Activated CD4-positive, alpha-beta T cell treated with anti-CD3 and anti-CD28 coated beads, Interleukin-10, Interleukin-2, amounts not matched to agents 100 ng/mL and 50 ng/mL, durations not matched to agents 16 hours and 8 hours (primary cell): ENCODE measurements at places on chromosomes 4 and X.

DNA sequence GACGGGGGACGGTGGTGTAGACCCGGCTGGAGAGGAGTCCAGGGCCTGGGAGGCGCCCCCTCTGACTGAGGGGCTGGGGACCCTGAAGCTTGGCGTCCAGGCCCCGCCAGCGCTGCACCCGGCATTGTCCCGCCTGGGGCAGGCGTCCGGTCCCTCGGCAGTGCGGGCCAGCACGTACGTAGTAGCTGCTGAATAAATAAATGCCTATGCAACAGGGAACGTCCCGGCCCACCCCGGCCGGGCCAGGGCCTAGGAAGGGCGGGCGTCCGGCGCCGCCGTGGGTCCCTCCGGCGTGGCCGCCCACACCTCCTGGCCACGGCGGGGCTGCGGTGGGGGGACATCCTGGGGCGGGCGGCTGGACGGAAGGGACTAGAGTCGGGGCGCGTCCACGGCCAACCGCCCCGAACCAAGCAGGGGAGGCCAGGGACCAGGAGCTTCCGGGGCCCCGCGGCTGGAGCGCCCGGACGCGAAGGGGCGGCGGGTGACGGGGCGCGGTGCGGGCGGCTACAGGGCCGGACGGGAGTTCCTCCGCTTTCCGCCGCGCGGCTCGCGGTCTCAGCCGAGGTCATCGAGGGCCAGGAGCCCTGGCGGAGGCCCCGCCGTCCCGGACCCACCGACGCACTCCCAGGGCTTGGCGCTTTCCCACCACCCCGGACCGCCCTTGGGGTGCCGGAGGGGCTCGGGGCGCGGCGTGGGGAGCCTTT is 886 bp upstream of the WWC2 start:
- DNase-seq, result peak; percentile 2

GRCh38 chrX:150508018-150508417 is 60.4 kb upstream of the MTM1 start:
- no peak for DNase-seq

DNA sequence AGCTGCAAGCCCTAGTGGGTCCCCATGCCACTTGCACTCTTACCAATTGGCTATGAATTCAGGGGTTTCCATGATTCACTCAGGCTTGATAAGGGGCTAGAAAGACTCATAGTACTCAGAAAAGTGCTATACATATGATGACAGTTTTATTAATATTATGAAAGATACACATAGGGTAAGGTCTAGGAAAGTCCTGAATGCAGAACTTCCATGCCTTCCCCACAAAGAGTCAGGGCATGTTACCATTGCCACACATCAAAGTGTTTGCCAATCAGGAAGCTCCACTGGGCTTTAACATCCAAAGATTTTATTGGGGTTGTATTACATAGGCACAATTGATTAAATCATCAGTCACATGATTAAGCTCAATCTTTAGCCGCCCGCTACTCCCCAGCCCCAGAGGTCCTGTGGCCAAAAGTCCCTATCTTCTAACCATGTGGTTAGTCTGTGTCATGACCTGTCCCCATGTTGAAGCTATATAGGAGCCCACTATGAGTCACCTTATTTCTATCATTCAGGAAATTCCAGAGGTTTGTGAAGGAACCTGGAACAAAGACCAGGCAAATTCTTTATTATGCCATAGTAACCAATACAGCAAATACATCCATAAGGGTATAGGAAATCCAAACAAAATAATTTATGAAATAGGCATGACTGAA is 635.6 kb downstream of the STPG2 start:
- DNase-seq, result no peak

GRCh38 chrX:15918003-15918402 is 63.4 kb upstream of the AP1S2 start:
- DNase-seq, result no peak

DNA sequence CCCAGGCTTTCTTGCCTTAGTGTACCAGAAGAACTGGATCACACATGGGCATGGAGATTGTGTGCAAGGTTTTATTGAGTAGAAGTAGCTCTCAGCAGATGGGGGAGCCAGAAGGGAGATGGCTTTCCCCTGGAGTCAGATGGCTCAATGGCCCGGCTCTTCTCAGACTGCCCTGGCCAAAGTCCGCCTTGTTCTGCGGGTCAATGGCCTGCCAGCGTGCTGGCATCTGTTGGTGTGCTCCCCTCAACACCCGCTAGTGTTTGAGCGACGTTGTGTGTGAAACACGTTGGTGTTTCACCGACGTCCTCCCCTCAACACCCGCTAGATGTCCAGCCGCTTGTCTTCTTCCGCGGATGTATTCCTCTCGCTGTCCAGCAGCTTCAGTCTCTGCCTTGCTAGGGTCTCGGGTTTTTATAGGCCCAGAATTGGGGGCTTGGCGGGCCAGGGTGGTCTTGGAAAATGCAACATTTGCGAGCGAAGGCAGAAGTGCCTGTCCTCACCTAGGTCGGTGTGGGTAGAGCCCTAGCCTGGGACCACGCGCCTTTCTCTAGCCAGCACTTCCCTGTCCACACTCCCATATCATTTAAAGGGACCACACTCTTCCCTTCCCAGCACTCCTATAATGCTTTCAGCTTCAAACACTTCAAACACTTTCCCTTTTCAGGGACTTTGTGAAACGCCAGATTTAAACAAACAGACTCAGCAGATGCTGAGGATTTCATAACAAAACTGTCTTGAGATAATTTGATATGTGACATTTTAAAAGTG is 21.1 kb upstream of the PRKG2 start:
- no peak for DNase-seq

GRCh38 chr4:126593626-126594025 is 1039.1 kb upstream of the INTU start:
- DNase-seq, result no peak

DNA sequence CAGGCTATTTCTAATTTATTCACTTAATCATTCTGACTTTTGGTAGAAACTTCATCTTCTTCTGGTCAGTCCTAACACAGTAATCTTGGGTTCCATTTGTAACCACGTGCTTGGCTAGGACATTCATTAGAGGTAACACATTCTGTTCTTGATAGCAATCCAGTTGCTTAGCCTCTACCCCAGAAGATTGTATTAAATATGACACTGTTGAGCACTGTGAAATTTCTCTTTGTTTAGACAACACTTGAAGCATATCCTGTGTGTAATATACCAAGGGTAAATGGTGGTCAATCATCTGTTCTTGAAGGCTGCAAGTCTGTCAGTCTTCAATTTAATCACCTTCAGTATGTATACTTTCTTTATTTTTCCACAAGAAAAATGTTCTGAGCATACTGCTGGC is 523.0 kb downstream of the ANKRD50 start:
- DNase-seq, result no peak

- DNase-seq, result no peak
Measured at GRCh38 chr4:182224192-182224850, 18.9 kb upstream of the TENM3 start.

- DNase-seq, result no peak
Measured at GRCh38 chr4:159048166-159048886, 54.6 kb upstream of the RAPGEF2 start.

GRCh38 chrX:11725631-11726442 is 32.2 kb upstream of the MSL3 start:
- DNase-seq, result no peak

GRCh38 chr4:26140150-26140898 is 180.5 kb upstream of the RBPJ start:
- no peak for DNase-seq

GRCh38 chr4:182448281-182449151 is 205.3 kb downstream of the TENM3 start:
- DNase-seq, result peak; percentile 52

DNA sequence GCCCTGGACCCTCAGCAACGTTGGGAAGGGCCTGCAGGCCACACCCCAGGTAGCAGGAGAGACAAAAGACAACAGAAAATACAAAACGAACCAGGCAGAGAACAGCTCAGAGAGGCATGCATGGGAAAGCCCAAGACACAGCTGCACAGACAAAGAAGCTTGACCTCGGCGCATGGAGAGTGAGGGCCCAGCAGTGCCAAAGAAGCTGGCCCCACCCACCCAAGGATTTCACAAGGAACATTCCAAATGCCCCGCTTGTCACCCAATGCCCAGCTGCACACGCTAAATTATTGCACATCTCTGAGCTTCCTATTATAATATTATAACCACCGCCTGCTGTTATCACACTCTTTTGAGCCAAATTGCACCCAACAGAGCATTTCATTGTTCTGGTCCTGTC is 147.7 kb upstream of the TBL1X start:
- no peak for DNase-seq

DNA sequence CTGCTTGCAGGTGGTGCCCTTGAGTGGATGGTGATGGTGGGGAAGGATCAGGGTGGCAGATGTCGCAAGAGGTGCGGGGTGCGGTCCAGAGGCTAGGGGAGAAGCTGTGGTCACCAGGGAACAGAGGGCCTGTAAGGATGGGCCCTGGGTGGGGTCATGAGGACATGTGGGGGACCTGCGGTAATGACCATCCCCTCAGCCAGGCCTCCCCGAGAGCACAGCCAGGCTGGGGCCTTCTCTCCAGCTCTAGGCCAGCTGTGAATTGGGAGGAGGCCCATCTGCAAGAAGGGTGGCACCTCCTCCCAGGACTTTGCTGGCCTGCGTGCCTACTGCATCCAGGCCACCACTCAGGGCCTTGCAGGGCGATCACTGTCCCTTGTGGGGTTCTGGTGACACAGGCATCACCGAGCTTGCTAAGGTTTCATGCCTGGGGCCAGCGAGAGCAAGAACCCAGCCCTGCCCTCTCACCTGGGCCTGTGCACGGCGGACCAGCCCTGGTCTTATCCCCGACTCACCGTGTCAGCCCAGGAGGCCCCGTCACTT is 34.1 kb upstream of the MXD4 start:
- no peak for DNase-seq

DNA sequence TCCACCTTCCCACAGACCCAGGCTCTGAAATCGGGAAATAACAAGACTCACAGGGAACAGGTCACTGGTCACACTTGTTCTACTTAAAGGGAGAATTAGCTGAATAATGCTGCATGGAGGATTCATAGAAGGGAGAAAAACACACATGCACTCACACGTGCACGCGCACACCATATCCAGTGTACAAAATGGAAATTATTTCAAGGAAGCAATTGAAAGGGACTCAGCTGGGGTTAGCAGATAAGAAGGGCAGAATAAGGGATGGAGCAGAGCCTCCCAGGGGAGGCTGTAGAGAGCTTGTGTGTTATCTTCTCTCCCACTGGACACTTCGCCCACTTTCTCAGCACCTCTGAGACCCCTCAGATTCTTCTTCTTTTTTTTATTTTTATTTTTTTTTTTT is 10.3 kb downstream of the GABRQ start:
- no peak for DNase-seq

DNA sequence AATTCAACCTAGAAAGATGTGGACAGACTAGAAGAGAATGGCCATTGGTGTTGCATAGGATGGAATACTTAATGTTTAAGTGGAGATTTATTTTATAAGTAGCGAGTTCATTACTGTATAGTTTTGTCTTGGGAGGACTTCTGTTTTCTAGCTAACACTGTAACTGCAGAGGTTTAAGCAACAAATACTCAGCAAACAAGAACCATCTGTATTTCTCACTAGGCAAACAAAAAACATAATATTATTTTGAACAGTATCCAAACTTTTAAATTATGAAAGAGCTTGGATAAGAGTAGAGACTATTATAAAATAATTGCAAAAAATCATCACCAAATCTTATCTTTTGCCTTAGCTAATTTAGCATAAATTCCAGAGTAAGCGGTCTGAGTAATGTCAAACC is 121.1 kb downstream of the GLRA3 start:
- no peak for DNase-seq

DNA sequence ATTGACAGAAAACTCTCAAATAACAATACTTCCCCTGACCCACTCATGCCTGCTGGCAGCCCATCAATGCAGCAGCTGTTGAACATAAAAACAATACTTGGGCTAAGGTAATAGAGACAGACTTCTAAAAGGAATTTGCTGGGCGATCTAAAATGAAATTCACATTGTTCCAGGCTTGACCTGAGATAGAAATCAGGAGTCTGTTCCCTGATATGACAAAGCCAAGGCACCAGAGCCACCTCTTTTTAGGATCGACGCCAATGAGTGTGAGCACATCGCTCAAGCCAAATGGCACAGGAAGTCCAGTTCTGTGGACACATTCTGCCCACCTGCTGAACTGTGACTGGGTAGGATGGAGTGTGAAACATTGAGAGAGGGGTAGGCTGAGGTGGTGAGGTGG is 4.9 kb downstream of the SEPTIN11 start:
- DNase-seq, result no peak

DNA sequence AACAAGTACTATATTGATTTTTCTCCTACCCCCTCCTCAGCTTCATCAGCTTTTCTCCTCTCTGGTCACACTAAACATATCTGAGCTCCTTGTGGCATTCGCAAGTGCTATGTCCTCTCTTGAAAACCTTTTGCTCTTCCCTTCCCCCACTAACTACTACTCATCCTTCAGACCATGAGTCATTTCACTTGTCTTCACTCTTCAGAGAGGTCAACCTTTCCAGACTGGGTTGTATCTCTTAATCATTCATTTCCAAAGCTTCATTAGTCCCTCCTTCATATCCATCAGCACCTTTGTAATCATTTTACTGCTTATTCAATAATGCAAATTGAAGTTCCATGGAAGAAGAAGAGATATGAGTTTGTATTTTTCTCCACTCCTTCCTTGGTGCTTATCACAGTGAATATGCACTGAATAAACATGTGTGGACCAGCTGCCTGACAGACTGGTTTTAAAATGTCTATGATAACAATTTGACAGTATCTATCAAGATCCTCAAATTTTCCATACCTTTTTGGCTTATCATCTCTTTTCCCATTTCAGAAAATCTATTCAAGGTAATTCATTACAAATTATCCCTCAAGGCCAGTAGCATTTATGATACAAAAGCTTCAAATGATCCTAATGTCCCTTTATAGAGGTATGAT is 28.4 kb downstream of the DDX60L start:
- DNase-seq, result peak; percentile 71

- no peak for DNase-seq
Measured at GRCh38 chr4:159926871-159927270, 824.0 kb downstream of the RAPGEF2 start.

DNA sequence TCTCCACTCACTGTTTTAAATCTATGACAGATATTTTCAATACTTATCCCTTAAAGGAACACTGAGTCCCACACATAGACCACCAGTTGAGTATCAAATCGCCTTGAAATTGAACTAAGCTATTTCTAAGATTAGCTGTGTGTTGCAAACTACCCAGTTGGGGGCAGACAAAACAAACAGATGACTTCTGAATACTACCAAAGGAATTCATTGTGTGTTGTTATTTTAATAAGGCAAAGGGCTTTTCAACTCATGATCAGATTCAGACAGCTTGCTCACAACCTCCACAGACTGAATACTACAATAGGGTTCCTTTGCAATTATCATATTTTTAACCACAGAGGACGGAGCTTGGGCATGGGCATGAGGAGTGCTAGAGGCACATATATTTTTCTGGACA is 283.0 kb upstream of the GPC4 start:
- DNase-seq, result no peak
